Activated T-cell treated with anti-CD3 and anti-CD28 coated beads, Interleukin-2, amount 50 U/mL, for 72 hours (primary cell): ENCODE measurements at places on chromosomes 12 and 14.

GRCh38 chr12:31600252-31600651, 9.3 kb upstream of the DENND5B start:
- no peak for DNase-seq

DNA sequence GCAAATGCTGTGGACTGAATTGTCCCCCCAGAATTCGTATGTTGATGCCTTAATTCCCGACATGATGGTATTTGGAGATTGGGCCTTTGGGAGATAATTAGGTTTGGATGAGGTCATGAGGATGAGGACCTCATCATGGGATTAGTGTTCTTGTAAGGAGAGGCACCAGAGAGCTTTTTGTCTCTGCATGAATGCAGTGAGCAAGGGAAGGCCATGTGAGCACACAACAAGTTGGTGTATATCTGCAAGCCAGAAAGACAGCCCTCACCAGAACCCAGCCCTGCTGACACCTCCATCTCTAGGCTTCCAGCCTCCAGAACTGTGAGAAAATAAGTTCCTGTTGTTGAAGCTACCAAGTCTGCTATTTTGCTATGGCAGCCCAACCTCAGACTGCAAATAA, 51.9 kb upstream of the SMCO2 start:
- DNase-seq: no peak

DNA sequence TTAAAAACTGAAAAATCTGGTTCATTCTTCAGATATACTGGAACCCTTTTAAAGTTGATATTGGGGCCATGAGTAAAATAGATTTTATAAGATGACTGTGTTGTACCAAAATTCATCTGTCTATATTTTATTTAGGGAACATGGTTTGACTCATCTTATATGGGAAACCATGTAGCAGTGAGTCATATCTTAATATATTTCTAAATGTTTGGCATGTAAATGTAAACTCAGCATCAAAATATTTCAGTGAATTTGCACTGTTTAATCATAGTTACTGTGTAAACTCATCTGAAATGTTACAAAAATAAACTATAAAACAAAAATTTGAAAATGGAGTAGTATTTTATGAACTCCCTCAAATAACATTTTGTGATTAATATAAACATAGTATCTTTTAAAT, 14.2 kb downstream of the PTGER2 start:
- no peak for DNase-seq

DNA sequence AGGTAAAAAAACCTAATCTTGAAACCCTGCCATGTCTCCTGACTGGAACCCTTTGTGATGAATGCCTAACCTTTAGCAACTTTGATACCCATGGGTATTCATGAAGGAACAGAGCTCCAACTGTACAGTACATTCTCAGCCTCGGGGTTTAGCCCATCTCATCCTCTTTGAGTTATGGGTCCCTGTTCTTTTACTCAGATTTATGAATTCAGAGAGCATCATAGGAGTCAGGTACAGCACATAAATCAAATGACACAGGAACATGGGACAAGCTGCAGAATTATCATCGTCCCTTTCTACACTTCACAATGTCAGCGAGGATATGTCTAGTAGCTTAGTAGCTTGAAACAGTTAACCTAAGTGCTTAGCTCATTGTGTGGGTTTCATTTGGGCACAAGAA, 527.4 kb downstream of the NOVA1 start:
- no peak for DNase-seq

- DNase-seq: no peak
These were observed 12.8 kb upstream of the ATP2B1 start for GRCh38 chr12:89721291-89721987.

GRCh38 chr12:6067152-6067916, 57.1 kb downstream of the VWF start:
- no peak for DNase-seq

DNA sequence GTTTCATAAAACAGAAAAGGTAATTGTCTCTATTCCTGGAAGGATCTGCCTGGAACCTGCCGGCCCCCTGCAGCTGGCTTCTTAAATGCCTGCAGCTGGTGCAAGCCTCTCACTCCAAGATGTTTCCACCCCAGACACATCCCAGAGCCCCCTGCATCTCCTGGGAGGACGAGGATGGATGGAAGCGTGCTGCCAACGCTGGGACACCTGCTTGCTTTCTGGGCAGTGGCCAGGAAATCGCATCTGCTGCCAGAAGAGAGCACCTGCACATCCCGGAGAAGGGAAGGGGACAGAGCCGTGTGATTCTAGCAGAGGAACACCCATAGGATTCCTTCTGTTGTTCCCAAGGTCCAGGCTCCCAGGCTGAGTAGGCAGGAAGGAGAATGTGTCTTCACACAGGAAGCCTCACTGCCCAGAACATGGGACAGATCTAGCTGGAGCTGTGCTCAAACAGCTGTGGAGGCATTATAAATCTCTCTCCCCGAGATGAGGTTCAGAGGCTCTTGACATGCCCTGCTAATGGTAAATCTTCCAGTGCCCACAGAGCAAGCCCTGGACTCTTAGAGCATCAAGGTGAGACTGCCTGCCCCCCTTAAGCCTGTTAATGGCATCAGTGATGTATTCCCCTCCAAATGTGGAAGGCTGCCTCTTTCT, 138.8 kb upstream of the MAP1LC3B2 start:
- DNase-seq: no peak

GRCh38 chr12:84785951-84786350, 126.6 kb downstream of the SLC6A15 start:
- no peak for DNase-seq

- peak; percentile 75 for DNase-seq
These were observed 49.2 kb downstream of the FBXW8 start for GRCh38 chr12:116959845-116960514.

- DNase-seq: no peak
These were observed 104.2 kb upstream of the ABCD2 start for GRCh38 chr12:39723831-39724230.
